Renal cortex interstitium (tissue), 15 donors: ENCODE measurements at places on chromosomes 5 and 9. TPM values are rescaled to one million over a fixed set of nuclear protein-coding genes. Genes with fewer than 3 reads are reported as not detected.

GRCh38 chr5:34486160-34486848, 169.8 kb upstream of the RAI14 start:
- DNase-seq: peak; percentile 83

DNA sequence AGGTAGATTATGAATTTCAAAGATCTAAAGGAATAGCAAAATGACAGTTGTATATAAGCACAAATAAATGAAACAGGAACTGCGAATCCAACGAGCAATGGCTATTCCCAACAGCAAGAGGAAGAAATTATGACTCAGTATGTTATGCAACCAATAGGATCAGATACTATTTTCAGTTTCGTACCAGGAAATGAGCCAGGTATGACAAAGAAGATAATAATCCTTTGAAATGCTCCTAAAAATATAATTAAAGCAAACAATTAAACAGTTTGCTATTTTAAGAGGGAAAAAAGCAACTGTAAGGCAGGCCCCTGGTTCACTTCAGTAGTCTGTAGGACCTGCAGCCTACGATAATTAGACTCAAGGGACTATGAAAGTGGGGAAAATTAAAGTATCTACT, 58.9 kb downstream of the AUH start:
- DNase-seq: no peak

DNA sequence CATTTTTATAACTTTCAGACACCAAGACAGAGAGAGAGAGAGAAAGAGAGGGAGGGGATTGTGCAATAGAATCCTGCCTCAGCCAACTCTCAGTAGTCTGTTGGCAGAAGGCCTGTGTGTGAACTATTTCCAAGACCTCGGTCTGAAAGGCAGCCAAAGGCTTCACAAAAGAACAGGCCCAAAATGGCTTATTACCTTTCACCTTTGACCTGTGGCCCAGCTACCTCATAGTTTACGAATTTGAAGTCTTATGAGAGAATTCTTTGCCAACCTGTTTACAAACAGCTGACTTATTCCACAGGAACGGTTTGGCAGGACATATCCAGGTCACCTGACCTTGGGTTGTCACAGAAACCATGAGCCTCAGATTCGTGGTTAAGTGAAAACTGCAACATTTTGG, 48.6 kb downstream of the NR2F1-AS1 start:
- peak; percentile 30 for DNase-seq

GRCh38 chr9:33823801-33824200, 6.8 kb downstream of the UBE2R2 start:
- no peak for DNase-seq

DNA sequence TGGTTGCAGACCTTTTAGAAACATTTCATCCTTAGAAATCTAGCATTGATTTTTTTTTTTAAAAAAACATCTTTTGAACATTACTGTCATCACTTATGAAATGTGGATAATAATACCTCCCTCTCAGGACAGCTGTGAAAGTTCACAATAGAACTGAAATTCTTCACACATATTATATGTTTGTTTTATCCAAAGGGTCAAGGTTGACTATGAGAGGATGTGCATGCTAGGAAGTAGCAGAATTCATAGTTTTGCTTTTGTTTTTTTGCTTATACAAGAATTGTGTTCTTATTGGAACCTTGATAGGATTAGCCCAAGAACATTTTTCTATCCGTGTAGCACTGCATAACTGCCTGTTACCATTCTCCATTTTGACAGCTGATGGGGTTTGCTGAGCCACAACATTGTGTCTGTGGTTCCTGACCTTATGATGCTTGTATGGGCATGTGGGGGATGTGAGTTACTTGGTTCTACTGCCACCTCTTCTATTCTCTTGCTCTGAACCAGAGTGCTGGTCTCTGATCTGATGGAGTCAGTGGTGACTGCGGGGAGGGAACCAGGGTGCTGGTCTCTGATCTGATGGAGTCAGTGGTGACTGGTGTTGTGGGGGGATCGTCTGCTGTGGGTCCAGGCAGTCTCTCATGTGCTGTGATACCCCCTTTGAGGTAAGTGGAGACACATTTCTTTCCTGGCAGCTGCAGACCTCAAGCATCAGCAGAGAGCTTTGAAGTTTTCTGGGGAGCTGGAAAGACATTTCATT, 27.1 kb upstream of the ACTBL2 start:
- no peak for DNase-seq

Gene IL4
- 0.38 TPM for polyA plus RNA-seq

Gene ADAMTS13
- polyA plus RNA-seq: 14.6 TPM

DNA sequence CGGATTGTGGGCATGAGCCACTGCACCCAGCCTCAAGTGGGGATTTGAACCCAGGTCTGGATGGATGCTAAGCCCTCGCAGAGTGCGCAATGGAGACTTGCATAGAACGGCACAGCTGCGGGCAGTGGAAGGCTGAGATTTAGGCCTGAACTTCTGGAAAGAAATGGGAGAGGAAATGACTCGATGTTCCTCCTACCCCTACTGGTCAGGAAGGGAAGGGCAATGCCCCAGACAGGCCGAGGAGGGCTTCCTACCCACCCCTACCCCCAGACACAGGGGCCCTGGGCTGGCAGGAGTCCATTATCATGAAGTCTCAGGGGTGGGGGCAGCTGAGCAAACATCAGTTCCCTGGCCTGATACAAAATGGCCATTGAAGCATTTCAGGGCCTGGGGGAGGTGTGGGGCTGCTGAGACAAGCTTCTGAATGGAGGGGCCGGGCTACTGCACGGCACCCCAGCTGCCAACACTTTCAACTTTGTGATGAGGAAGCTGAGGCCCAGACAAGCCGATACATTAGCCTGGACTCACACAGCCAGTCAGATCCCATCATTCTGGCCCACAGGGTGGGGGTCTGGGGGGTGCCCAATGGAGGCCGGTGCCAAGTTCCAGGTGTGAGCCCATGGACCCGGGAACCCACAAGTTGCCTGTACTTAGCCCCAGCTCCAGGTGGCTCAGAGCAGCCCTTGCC, 13.5 kb upstream of the WDR38 start:
- DNase-seq: no peak

Gene BRD3OS
- 24.0 TPM for polyA plus RNA-seq

GRCh38 chr5:103260951-103261350, 2.4 kb downstream of the MACIR start:
- no peak for DNase-seq

DNA sequence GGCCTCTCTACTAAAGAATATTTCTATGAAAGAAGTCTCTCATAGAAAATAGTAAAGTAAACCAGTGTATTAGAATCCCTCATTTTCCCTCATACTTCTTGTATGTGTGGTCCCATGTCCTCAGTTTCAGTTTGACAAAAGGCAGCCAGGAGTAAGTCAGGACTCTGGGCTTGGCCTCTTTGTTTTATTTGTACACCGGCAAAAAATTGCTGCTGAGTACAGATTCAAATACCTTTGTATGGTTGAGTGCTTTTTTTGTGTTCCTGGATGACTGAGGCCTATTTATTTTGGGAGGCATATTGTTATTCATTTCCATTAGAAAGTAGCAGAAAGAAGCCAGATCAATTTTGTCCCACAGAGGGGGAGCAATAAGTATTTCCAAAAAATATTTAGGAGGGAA, 47.3 kb upstream of the CEP78 start:
- no peak for DNase-seq

Gene LCN1
- not detected for polyA plus RNA-seq

- peak; percentile 36 for DNase-seq
Observed at GRCh38 chr9:108053555-108054061, 564.0 kb upstream of the KLF4 start.

Gene NACC2
- polyA plus RNA-seq: 7.0 TPM

GRCh38 chr5:131367219-131367860, 103.5 kb downstream of the CDC42SE2 start:
- DNase-seq: no peak

DNA sequence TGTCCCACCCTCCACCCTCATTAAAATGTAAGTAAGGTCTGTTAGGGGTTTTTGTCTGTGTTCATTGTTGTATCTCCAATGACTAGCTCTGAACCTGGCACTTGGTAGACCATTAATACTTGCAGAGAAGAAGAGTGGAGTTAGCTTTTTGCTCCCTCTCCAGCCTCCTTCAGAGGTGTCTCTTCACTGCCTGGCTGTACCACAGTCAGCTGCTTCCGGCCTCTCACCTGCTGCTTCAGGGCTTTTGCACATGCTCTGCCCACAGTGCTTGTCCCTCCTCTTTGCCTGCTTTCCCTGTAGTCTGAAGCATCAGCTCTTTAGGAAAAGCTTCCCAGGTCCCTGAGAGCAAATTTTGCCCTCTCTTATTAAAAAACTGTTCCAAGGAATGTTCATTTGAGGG, 83.6 kb downstream of the SNX24 start:
- no peak for DNase-seq

DNA sequence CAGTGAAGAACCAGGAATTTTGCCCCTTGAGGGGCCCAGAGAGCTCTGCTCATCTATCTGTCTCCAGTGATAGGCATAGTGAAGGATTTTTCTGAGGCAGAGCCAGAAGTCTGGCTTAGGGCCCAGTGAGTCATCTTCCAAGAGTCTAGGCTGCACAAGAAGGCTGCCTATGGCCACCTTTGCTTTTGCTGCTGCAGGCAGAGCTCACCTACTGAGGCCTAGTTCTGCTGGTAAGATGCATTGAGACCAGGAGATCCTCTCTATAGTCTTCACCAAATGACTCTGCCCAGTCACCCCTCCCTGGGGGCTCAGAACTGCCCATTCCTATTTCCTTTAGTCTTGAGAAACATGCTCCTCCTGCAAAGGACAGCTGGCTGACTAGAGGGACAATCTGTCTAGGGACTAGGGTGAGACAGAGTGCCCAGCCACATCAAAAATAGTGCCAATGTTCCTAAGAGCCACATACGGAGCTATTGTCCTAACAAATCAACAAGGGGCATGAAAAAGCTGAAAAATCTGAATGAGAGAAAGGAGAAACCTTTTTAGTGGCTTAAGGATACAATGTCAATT, 40.3 kb upstream of the CDKN2AIPNL start:
- DNase-seq: no peak

GRCh38 chr5:58800861-58801540, 218.1 kb downstream of the RAB3C start:
- no peak for DNase-seq

DNA sequence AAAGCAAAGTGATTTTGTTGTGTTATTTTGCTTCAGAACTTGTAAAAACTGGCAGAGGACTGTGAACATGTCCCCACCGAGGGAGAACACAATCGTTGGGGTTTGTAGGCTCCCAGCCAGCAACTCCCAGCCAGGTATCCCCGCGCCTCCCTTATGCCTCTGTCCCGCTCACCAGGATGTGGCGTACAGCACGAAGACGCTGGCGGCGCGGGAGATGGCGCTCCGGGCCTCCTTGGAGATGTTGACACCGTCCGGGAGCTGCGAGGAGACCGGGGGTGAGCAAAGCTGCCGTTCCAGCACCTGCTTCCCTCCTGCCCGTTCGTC, 630 bp downstream of the POLE3 start:
- DNase-seq: no peak

- no peak for DNase-seq
Observed at GRCh38 chr5:127761869-127762268, 58.7 kb downstream of the CCDC192 start.

DNA sequence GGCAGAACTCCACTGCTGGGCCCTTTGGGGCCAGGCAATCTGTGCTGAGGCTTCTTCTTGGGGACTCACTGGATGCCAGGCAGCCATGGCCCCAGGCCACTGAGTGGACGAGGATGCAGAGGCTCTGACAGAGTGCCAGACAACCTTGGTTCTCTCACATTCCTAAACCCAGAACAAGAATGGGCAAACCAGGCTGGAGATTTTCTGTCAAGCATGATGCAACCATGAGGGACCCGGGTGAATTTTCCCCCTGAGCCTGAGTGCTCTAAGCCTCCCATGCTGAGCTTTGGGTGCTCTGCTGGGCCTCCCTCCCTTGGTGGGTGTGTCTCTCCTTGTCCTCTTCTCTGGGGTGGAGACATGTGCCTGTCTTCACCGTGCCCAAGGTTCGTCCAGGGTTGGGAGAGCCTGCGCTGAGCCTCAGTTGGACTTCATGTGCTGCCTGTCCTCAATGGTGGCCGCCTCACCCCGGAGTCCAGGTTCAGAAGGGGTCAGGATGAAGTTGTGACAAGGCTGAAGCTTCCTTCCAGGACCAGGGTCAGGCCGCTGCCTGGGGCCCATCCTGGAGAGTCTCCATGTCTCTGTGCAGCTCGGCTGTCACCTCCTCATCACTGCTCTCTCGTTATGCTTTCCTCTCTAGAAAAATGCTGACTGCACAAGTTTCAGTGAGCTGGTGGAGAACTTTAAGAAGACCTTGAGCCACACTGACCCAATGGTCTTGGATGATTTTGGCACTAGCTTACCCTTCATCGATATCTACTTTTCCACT, 24.1 kb downstream of the PITX1 start:
- DNase-seq: no peak

DNA sequence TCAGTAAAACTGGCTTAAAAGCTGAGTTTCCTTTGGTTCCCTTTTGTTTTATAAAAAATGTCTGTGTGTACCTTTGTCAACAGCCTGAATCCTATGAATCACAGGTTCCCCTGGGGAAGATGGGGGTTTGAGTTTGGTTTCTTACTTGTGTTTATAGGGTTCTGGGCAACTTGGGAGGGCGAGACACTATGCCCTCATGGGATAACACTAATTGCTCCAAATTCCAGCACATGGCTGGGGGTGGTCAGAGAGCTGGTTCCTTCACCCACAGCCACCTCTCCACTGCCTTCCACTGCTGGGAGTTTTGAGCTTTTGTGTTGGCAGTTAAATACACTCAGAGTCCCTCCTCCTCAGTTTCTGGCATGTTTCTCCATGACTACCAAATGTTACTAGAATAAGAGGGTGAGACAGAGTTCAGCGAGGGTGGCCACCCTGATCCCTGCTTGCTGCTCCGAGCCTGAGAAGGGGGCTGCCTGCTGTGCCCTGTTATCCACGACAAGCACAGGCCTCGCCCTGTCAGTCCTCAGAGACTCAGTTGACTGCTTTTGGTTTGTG, 83.0 kb upstream of the EPB41L4B start:
- no peak for DNase-seq

DNA sequence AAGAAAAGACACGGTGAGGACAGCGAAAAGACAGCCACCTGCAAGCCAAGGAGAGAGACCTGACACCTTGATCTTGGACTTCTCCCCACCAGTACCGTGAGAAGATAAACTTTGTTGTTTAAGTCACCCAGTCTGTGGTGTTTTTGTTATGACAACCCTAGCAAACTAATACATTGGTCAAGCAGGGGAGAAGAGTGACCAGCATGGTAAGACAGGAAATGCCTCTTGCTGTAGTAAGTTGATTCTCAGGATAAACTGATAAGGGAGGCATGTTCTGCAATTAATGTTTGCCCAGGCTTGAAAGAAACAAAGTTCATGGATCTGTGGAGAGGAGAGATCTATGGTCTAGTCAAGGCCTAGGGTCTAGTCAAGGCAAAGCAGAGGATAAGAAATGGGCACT, 801.2 kb downstream of the MAT2B start:
- no peak for DNase-seq

Gene MINAR2
- not detected for polyA plus RNA-seq

- DNase-seq: no peak
Observed at GRCh38 chr9:108356806-108357205, 499.0 kb downstream of the ACTL7B start.

Gene GABRP
- 2.3 TPM for polyA plus RNA-seq

Gene KIF20A
- polyA plus RNA-seq: 33.1 TPM

DNA sequence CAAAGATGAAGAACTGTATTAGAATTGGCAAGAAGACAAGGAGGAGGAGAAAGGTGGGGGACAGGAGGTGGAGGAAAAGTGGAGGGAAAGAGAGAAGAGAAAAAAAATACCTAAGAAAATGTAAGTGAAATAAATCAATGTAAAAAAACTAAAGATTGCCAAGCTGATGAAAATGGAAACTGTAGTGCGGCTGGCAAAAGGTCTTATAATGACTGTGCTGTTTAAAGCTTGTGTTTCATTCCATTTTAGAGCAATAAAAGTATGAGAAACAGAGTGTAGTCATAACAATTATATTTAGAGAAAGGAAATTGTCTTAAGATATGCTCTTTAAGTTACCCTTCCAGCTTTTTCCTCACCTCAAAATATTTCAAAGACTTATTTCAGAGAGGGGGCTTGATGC, 670.5 kb upstream of the SEMA6A start:
- no peak for DNase-seq
